ENCODE measurements at places on chromosomes 4 and X.

- no peak for DNase-seq
Observed at GRCh38 chr4:76238701-76239100, 12.8 kb upstream of the FAM47E start.

DNA sequence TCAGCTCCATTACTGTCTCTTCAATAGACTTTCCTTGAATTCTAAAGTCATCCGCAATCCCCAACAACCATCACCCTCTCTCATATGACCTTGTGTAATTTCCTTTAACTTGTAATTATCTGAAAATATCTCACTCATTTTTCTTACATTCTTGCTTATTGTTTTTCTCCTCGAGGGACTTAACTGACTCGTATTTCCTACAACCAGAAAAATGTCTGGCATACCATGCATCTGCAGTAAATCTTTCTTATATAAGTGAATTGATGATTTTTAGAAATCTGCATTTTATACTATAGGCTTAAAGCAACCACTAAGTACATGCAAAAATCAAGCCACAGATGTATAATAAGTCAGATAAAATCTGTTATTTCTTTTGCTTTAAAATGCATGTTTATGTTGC lies 276.7 kb downstream of the UNC5C start:
- no peak for DNase-seq

DNA sequence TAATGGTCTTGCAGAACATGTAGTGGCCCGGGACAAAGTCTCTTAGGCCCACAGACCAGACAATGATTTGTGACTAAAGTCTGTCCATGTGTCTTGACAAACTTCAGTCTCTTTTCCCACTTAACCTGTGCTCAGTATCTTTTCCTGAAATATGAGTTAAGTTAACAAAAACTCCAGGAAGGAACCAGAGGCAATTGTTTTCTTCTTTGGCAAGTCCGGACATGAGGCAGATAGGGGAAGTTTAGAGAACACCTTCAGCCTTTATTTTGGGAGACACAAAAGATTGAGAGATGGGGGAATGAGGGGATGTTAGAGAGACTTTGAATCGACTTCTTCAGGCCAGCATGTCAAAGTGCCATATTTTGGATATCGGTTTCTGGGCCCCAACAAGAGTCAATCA lies 80.2 kb upstream of the FRMPD4 start:
- no peak for DNase-seq

- no peak for DNase-seq
Observed at GRCh38 chrX:108250654-108251579, 159.3 kb downstream of the ATG4A start.

- no peak for DNase-seq
Observed at GRCh38 chrX:136497556-136498052, at the start of gene HTATSF1. HTATSF1 (plus strand) TSS chrX:136497592; CDS start chrX:136497685, 93 bp downstream.

GRCh38 chr4:148415500-148415899 lies 26.7 kb downstream of the NR3C2 start:
- no peak for DNase-seq

DNA sequence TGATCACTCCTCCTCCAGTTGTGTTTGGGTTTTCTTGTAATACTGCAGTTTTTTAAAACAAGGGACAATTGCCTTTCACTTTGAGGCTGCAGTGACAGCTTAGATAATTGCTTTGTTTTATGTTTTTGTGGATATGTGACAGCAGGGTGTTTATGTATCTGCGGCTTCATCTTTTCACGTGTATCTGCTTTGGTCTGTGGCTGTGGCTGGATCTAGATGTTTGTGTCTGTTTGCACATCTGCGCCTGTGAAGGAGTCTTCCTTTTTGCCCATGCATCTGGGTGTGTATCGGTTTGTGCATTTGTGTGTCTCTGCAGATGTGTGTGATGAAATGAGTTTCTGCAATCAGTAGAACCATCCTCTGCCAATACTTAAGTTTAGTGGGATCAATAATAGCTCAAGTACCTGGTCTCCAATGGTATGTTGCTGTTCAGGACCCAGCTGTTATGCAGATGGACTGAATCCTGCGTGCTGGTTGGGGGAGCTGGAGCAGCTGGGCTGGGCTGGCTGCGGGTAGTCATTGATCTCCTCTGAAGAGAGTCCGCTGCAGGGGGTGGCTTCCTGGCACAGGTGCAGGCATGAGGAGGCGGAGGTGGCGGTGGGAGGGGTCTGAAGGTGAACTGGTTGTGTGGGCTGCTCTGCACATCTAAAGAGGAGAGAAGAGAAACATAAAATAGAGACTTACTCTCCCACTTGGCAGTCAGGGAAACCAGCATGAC lies 390.3 kb downstream of the SH2D1A start:
- peak; percentile 7 for DNase-seq

DNA sequence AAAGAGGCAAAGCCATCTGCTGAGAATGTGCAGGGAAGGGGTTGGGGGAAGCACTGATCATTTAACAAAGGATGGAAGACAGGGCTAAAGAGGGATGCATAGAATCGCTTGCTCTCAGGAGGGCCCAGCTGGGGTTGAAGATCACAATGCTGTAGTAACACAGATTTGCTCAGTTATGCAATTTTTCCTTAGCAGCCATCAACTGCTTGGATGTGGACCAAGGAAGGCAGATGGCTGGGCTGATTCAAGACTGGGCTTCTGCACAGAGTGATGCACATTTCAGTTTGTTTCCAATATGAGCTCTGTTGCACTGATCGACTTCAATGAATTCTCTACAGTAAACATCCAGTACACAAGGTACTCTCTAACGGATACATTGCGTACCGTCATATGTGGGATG lies 127.8 kb upstream of the TBL1X start:
- DNase-seq: no peak

DNA sequence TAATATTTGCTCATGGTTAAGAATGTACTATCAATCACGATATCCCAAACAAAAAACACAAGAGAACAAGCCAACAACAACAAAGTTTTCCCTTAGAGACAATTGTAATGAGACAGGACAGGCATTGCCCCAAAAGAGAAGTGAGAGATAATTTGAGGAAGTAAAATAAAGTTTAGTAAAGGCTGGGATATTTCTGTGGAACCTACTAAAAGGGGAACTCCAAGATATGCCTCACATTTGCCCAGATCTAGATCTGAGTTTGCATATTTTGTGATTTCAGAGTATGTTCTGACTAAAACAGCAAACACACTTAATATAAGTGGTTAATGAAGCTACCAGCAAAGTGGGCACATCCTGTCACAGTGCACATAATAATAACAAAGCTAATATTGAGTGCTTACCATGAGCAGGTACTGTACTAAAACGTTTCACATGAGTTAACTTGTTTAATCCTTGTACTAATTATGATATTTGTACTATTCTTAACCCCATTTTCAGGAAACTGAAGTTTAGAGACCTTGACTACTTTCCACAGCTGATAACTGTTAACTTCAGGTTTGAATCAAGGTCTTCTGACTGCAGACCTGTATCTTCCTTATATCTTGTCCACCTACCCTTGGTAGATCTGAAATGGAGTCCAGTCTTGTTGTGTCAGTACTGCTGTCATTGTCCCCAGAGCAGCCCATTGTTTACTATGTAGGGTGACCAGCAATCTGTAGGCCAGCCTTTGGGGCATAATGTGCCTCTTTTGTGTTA lies 26.0 kb upstream of the BMP2K start:
- no peak for DNase-seq

Measured in stimulated activated CD4-positive, alpha-beta T cell treated with anti-CD3 and anti-CD28 coated beads, Interleukin-1b, Interleukin-23, amount 100 ng/mL, for 24 hours (primary cell).